Retina (tissue), 1 donor: ENCODE measurements at places on chromosomes 1 and 21.

- DNase-seq = peak; percentile 23
Observed at GRCh38 chr1:112172294-112172882, 182.9 kb upstream of the KCND3 start.

- no peak for DNase-seq
Observed at GRCh38 chr1:232383455-232384123, 246.3 kb downstream of the SIPA1L2 start.

DNA sequence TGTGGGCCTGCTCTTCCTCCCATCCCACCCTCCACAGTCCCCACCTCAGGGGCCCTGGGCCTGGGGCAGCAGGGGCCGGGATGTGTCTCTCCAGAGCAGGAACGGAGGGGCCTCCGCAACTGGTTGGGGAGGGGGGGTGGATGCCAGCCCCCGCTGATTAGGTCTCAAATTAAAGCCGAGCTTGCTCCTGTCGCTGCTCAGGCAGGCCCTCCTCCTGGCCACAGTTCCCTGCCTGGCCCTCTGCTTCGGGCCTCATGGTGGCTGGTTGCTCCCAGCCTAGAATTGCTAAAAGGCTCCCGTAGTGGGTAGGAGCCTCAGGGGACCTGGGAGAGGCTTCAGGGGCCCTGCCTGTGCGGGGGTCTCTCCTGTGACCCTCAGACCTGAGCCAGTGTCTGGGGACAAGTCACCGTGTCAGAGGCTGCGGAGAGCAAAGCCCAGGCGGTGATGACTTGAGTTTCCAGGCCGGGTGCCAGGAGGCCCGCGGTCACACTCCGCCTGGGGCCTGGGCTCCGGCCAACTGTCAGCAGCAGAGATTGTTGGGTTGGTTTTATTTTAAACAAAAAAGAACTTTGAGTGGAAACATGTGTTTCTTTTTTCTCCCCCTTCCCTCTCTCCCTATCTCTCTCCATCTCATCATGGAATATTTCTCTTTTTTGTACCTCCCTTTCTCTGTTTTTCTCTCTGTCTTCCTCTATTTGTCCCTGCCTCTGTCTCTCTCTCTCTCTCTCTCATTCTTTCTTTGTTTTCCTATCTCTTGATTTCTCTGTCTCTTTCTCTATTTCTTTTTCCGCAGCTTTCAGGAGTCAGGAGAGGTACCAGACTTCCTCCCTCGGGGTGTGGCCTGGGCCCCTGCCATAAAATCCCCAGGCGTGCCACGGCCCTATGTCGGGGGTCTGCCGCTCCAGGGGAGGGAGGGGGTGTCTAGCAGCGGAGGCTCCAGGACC, 20.0 kb upstream of the EPHA2 start:
- peak; percentile 69 for DNase-seq

GRCh38 chr1:154767315-154768240, 102.5 kb downstream of the KCNN3 start:
- DNase-seq = no peak

DNA sequence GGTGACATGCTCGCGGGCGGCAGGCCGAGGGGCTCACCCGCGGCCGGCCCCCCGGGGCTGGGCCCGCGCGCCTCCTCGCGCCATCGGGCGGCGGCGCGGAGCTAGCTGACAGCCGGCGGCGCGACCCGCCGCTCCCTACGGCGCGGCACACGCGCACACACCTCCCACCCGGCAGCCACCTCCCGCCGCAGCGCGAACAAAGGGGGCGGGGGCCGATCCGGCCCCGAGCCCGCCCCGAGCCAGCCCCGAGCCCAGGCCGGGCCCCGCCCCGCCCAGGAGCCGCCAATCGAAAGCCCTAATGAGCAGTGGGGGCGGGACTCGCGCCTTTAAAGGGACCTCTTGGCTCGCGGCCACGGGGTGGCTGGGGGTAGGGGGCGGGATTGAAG, at the start of gene KIF21B:
Gene KIF21B (minus strand): TSS at position 198 of the 386 bp plus-strand sequence. CDS start 331 bp downstream, outside the sequence.
- peak; percentile 82 for DNase-seq

GRCh38 chr1:100130552-100131077, 2.1 kb downstream of the SASS6 start:
- DNase-seq = no peak

DNA sequence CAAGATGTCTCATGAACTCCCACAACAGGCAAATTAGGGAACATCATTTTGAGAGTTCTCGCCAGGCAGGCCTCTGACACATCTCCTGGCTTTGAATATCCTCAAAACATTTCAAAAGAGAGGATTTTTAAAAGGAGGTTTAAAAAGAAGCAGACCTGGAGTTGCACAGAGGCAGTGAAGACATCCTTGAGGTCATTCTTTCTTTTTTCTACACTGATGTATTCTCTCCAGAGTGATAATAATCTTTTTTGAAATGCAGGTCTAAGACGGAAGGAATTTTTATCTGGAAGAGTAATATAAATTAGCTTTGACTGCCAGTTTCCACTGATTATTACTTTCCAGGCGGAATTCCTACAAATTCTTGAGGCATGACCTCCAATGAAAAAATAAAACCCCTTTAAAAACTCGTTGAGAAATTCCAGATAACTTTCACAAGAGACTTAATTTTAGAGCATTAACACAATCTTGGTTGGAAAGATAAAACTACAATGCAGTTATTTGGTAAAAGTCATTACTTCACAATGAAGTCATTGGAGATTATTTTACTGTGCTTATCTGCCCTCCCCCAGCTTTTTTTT, 125.0 kb downstream of the LYPLAL1 start:
- DNase-seq = no peak

- DNase-seq = no peak
Observed at GRCh38 chr1:110380672-110381283, 10.0 kb downstream of the SLC16A4 start.

- DNase-seq = no peak
Observed at GRCh38 chr21:22880573-22880972, 1882.4 kb downstream of the NCAM2 start.

- no peak for DNase-seq
Observed at GRCh38 chr1:32759521-32759981, 57.0 kb upstream of the SYNC start.
